ENCODE measurements at places on chromosomes 4 and X.

DNA sequence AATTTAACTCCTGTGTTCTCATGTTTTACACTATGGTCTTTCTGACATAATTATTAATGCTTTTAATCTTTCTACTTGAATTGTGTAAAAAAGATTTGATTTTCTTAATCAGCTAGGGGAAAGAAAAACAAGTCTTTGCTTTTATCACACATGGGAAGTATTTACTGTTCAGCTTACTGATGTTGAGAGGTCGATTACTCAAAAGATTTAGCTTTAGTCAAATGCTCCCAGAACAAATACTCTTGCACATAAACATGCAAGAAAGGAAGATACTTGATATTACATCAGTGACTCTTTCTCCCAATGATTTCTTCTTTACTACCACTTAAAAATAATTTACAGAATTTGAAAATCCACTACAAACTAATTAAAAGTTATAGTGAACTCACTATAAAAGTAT, 198.3 kb upstream of the FAT4 start:
- no peaks in the 10 kb centered on the region for H3K36me3 ChIP-seq
- no peak overlapping the region for H3K4me3 ChIP-seq
- no peaks in the 10 kb centered on the region for H3K27me3 ChIP-seq
- DNase-seq: no peak

GRCh38 chr4:85113706-85114105, 147.2 kb upstream of the WDFY3 start:
- H3K36me3 ChIP-seq: no peaks in the 10 kb centered on the region
- no peaks in the 10 kb centered on the region for H3K4me1 ChIP-seq
- DNase-seq: no peak
- no peak overlapping the region for H3K27ac ChIP-seq
- H3K27me3 ChIP-seq: no peaks in the 10 kb centered on the region

- H3K36me3 ChIP-seq: no peaks in the 10 kb centered on the region
- no peak overlapping the region for H3K27ac ChIP-seq
- no peak overlapping the region for H3K4me3 ChIP-seq
- no peaks in the 10 kb centered on the region for H3K27me3 ChIP-seq
- DNase-seq: no peak
- no peaks in the 10 kb centered on the region for H3K4me1 ChIP-seq
Measured at GRCh38 chrX:80237072-80237471, 183.2 kb upstream of the TENT5D start.

DNA sequence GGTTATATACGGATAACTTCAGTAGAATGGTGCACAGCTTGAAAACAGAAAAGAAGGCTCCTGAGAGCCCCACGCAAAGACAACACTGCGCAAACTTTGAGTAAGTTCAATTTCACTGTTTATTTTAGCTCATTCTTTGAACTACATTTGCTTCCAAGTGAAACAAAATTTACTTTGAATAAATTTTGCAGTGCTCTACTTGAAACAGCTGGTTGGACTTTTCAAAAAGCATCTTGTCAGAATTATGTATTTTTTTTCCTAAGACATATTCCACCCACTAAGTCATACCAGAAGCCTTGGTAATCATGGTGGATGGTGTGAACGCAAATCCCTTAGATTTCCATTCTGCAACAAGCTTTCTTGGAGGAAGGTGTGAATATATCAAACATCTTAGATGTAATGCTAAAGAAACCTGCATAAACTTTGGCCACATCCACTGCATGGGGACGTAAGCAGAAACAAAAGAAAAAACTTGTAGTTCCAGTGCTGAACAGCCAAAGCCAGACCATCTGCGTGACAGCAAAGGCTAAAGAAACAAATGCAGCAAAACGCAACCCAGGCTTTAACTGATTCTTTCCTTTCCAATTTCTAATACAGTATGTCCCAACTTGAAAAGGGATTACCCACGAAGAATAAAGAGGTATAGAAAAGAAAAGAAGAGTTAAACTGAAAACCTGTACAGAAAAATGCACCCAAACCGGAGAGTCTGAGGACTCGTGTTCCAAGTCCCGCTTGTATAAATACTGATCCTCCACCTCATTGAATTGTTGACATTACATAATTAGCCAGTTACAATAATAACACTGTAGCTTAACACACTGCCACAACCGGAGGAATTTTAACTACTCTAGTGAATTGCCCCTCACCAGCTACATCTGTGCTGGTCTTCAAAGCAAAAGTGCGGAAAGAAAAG, 90.9 kb downstream of the SH3RF1 start:
- no peak for DNase-seq
- no peak overlapping the region for H3K4me3 ChIP-seq
- H3K27ac ChIP-seq: no peak overlapping the region
- no peaks in the 10 kb centered on the region for H3K36me3 ChIP-seq

DNA sequence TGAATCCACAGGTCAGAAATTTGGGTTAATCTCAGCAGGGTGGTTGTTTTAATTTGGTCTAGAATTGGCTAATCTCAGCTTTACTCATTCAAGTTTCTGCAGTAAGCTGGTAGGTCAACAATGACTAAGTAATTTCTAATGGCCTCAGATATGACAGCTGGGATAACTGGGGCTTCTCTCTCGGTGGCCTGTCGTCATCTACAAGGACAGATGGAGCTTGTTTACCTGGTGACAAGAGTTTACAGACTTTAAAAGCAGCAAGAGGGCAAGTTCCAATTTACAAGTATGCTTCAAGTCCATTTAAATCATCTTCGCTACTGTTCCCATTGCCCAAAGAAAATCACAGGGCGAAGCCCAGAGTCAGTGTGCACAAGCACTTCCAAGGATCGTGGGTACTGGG, 453.9 kb downstream of the PDHA2 start:
- no peak for DNase-seq
- H3K4me1 ChIP-seq: no peaks in the 10 kb centered on the region
- H3K4me3 ChIP-seq: no peak overlapping the region
- H3K27ac ChIP-seq: no peak overlapping the region
- no peaks in the 10 kb centered on the region for H3K27me3 ChIP-seq
- H3K36me3 ChIP-seq: no peaks in the 10 kb centered on the region

- H3K4me1 ChIP-seq: no peaks in the 10 kb centered on the region
- H3K4me3 ChIP-seq: no peak overlapping the region
- H3K27ac ChIP-seq: no peak overlapping the region
- H3K27me3 ChIP-seq: no peaks in the 10 kb centered on the region
Measured at GRCh38 chr4:123516576-123516975, 120.0 kb downstream of the SPRY1 start.

GRCh38 chrX:131792356-131792749, 230.7 kb upstream of the STK26 start:
- no peak overlapping the region for H3K4me3 ChIP-seq
- H3K27ac ChIP-seq: no peak overlapping the region
- H3K4me1 ChIP-seq: no peaks in the 10 kb centered on the region
- H3K27me3 ChIP-seq: no peaks in the 10 kb centered on the region

DNA sequence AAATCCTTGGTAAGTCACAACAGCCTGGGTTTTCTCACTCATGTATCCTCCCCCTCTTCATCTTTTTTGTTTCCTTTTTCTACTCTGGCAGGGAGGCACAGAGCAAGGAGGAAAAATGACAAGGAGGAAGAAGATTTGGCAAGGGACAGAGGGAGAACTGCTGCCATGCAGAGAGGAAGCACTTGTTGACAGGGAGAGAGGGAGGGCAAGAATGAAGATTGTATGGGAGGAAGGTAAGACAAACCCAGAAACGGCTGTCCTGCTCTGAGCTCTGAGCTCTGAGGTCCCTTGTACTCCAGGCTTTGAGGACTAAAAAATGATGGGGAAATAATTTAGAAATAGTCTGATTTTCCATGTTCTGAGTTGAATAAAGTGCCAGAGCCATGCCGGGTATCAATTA, 123.9 kb downstream of the DCHS2 start:
- no peak for DNase-seq
- H3K36me3 ChIP-seq: no peaks in the 10 kb centered on the region
- no peak overlapping the region for H3K27ac ChIP-seq
- no peak overlapping the region for H3K4me3 ChIP-seq

DNA sequence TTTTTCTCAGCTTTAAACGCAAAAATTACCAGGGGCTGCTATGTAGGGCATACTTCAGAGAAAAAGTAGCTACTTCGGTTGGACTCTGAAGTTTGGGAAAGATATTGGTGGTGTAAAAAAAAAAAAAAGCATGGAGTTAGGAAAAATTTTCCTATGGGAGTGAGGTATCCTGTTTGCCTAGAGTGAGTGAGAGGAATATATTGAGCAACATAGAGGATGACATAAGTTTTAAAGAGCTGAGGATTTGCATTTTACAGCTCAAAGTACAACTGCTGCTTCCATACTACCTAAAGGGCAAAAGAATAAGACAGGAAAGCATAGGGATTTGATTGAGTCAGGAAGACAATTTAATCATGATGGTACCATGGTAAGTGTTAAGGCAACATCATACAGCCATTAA, 7.3 kb downstream of the GPRASP1 start:
- DNase-seq: no peak
- no peak overlapping the region for H3K4me3 ChIP-seq
- H3K27me3 ChIP-seq: no peaks in the 10 kb centered on the region
- no peaks in the 10 kb centered on the region for H3K4me1 ChIP-seq

- no peaks in the 10 kb centered on the region for H3K4me1 ChIP-seq
- no peaks in the 10 kb centered on the region for H3K36me3 ChIP-seq
- no peak for DNase-seq
- no peak overlapping the region for H3K4me3 ChIP-seq
- H3K27ac ChIP-seq: no peak overlapping the region
Measured at GRCh38 chrX:109875831-109876230, 127.1 kb upstream of the TMEM164 start.

- no peaks in the 10 kb centered on the region for H3K27me3 ChIP-seq
- no peaks in the 10 kb centered on the region for H3K36me3 ChIP-seq
- H3K4me1 ChIP-seq: no peaks in the 10 kb centered on the region
- no peak overlapping the region for H3K4me3 ChIP-seq
Measured at GRCh38 chr4:97317201-97317600, 826.1 kb downstream of the STPG2 start.

GRCh38 chrX:130857207-130857606, 45.8 kb downstream of the ENOX2 start:
- no peak for DNase-seq
- H3K36me3 ChIP-seq: peaks cover 2% of the 10 kb centered on the region
- H3K27me3 ChIP-seq: no peaks in the 10 kb centered on the region

- no peaks in the 10 kb centered on the region for H3K4me1 ChIP-seq
- no peaks in the 10 kb centered on the region for H3K27me3 ChIP-seq
- no peak overlapping the region for H3K4me3 ChIP-seq
Measured at GRCh38 chr4:99811850-99812249, 4.8 kb upstream of the DAPP1 start.

GRCh38 chr4:149980121-149980682, 98.0 kb upstream of the DCLK2 start:
- DNase-seq: no peak
- no peaks in the 10 kb centered on the region for H3K27me3 ChIP-seq
- no peak overlapping the region for H3K4me3 ChIP-seq
- H3K27ac ChIP-seq: no peak overlapping the region

DNA sequence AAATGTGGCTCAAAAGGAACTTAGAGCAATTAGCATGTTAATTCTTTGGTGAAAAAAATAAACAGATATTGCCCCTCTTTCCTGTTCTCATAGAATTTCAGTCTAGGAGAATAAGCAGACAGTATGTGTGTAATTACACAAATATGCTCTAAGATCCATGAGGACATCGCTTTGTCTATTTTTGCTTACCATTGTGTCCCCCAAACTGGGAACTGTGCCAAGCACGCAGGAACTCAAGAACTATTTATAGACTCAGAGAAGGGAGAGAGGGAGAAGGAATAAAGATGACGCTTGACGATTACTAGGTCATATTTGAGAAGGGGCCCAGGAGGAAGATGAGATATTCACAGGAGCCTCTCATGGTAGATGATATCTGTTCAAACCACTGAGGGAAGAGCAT, 692.6 kb downstream of the RAB28 start:
- no peak overlapping the region for H3K4me3 ChIP-seq
- no peaks in the 10 kb centered on the region for H3K27me3 ChIP-seq
- H3K4me1 ChIP-seq: no peaks in the 10 kb centered on the region
- peaks cover 3% of the 10 kb centered on the region for H3K36me3 ChIP-seq
- no peak overlapping the region for H3K27ac ChIP-seq

DNA sequence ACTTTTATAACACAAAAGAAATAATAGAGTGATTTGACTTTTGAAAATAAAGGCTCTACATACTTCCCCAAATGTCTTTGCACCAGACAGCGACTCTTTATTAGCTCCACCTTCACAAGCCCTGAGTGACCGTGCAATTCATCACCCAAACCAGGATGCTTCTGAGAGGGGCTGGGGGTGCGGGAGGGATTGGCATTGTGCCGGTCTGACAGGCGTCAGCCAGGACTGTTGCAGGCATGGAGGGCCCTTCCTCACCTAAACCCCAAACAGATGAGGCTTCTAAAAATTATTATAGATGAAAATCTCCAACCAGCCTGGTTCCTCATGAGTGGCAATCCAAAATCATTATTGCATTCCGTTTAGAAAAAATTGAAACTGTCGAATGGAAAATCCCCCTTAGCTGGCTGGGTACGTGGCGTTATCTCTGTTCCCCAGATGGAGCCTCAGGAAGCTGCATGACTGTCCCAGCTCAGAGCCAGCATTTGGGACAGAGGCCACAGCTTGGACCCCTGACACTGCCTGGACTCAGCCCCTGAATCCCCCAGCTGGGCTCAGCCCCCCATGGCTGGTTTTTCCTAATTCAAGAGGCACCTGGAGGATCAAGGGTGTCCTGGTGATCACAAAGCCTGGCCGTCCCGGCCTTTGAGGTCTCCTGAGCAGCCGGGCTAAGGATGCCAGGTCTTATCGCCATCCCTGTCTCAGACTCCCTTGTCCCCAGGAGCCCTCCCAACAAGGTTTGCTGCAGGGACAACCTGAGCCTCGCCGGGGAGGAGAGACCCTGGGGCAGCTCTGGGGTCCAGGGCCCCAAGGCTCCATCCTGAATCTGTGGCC, 60.4 kb downstream of the SORCS2 start:
- H3K4me3 ChIP-seq: no peak overlapping the region
- H3K4me1 ChIP-seq: no peaks in the 10 kb centered on the region
- no peak for DNase-seq
- H3K36me3 ChIP-seq: no peaks in the 10 kb centered on the region

DNA sequence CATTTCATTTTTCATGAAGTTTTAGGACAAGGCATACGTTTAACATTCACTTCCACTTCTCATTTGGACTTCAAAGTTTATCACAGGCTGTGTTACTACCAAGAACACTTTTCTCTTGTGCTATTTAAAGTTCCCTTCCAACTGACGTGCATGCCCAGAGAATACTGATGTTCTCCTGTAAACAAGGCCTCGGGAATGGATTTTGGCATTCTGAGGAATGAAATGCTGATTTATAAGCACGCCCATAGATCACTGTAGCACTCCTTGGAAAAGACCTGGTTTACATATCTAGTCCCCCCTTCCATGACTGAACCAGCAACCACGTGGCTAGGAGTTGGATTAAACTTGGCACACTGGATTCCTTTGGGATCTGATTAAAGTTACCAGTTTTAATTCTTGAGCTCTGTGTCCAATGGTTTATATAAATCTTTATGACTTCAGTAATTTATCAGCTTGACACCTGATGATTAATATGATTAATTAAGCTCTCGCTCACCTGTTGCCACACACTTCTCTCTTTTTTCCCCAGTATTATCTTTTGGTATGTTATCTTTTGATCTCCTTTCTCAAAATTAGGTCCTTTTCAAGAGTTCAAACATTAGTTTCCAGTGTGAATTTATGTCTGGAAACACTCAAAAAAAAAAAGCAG, 122.4 kb upstream of the HAND2 start:
- H3K27me3 ChIP-seq: no peaks in the 10 kb centered on the region
- H3K36me3 ChIP-seq: no peaks in the 10 kb centered on the region
- no peak overlapping the region for H3K4me3 ChIP-seq
- H3K4me1 ChIP-seq: no peaks in the 10 kb centered on the region
- DNase-seq: no peak

- DNase-seq: no peak
- H3K27me3 ChIP-seq: no peaks in the 10 kb centered on the region
- H3K4me3 ChIP-seq: no peak overlapping the region
- H3K4me1 ChIP-seq: no peaks in the 10 kb centered on the region
- H3K27ac ChIP-seq: no peak overlapping the region
- H3K36me3 ChIP-seq: no peaks in the 10 kb centered on the region
Measured at GRCh38 chrX:19303256-19303880, 40.4 kb upstream of the PDHA1 start.

All from H9 (cell line).